ENCODE measurements at places on chromosomes 2 and 18. TPM values are rescaled to one million over a fixed set of nuclear protein-coding genes. Genes with fewer than 3 reads are reported as not detected.
A peak's percentile ranks its signal among the peaks of the same experiment; 100 is the strongest.

DNA sequence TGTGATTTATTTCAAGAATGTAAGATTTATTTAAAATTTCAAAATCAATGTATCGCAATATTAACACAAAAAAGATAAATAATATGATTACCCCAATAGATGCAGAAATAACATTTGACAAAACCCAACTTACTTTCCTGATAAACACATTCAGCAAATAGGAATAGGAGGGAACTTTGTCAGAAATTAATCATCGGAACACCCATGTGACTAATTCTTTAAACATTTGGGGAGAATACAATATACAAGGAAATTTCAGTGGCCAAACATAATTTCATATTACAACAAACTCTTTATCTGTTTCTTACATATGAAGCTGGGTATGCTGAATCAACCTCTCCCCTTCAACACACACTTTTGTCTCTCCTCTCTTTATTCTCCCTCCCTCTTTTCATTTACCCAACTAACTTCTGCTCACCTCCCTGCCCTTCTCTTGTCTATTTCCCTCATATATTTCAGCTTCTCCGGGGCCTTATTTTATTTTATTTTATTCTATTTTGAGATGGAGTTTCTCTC lies 309.6 kb upstream of the CNTNAP5 start:
- DNase-seq, result no peak
- no peaks in the 10 kb centered on the region for H3K36me3 ChIP-seq
- no peak overlapping the region for H3K27ac ChIP-seq
- H3K4me1 ChIP-seq, result no peaks in the 10 kb centered on the region
- H3K4me3 ChIP-seq, result no peak overlapping the region

GRCh38 chr2:224970311-224970710 lies 72.0 kb downstream of the DOCK10 start:
- H3K27ac ChIP-seq, result no peak overlapping the region
- no peaks in the 10 kb centered on the region for H3K36me3 ChIP-seq
- no peak overlapping the region for H3K4me3 ChIP-seq
- H3K4me1 ChIP-seq, result no peaks in the 10 kb centered on the region
- no peaks in the 10 kb centered on the region for H3K27me3 ChIP-seq
- no peak for DNase-seq

DNA sequence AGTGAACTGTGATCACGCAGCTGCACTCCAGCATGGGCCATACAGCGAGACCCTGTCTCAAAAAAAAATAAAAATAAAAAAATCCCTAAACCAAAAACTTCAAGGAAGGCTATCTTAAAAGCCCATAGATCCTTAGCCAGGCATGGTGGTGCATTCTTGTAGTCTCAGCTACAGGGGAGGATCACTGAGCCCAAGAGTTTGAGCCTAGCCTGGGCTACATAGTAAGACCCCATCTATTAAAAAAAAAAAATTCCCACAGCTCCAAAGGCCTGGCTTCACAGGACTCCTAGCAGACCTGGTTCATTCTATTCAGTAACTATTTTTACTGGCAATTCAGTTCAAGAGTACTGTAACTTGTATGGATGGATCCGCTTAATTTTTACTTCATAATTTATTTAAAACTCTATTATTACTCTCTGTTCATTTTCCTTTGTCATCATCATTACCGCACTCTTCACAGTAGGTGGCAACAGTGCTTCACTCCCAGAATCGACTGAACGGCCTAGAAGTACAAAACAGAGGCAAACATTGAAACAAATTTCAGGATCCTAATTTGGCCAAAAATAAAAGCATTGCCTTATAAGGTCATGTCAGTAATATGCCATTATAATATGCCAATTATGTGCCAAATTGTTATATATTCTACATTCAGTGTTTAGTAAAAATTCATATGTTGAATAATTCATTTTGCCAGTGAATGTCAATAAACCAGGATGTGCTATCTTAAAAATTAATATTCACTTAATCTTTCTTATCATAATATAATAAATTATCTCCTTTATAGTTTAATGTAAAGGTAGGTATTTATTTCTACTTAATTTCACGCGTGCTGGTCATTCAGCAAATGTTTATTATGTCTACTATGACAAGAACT lies 14.3 kb upstream of the STAM2 start:
- no peak overlapping the region for H3K4me3 ChIP-seq
- no peaks in the 10 kb centered on the region for H3K4me1 ChIP-seq
- no peak for DNase-seq
- no peaks in the 10 kb centered on the region for H3K36me3 ChIP-seq
- H3K27me3 ChIP-seq, result no peaks in the 10 kb centered on the region

GRCh38 chr18:68840554-68841263 lies 42.8 kb downstream of the CCDC102B start:
- no peak overlapping the region for H3K27ac ChIP-seq
- no peaks in the 10 kb centered on the region for H3K27me3 ChIP-seq
- no peak for DNase-seq
- H3K36me3 ChIP-seq, result no peaks in the 10 kb centered on the region
- H3K4me1 ChIP-seq, result no peaks in the 10 kb centered on the region

- H3K4me3 ChIP-seq, result no peak overlapping the region
- H3K27me3 ChIP-seq, result no peaks in the 10 kb centered on the region
- no peak overlapping the region for H3K27ac ChIP-seq
- no peaks in the 10 kb centered on the region for H3K36me3 ChIP-seq
These were observed 63.9 kb downstream of the SPRED2 start for GRCh38 chr2:65368468-65368867.

- H3K27ac ChIP-seq, result no peak overlapping the region
- no peaks in the 10 kb centered on the region for H3K27me3 ChIP-seq
- H3K36me3 ChIP-seq, result no peaks in the 10 kb centered on the region
- H3K4me1 ChIP-seq, result no peaks in the 10 kb centered on the region
- DNase-seq, result no peak
These were observed 104.7 kb downstream of the CD226 start for GRCh38 chr18:69843015-69843414.

Gene CHN1
- total RNA-seq, result 1.1 TPM

Gene RAX
- total RNA-seq, result not detected

GRCh38 chr2:86249579-86250391 lies 50.5 kb downstream of the MRPL35 start:
- no peak for DNase-seq
- no peaks in the 10 kb centered on the region for H3K36me3 ChIP-seq
- no peaks in the 10 kb centered on the region for H3K4me1 ChIP-seq
- H3K4me3 ChIP-seq, result no peak overlapping the region

Gene FASTKD2
- 16.0 TPM for total RNA-seq

GRCh38 chr2:5706717-5707455 lies 14.7 kb downstream of the SOX11 start:
- H3K27me3 ChIP-seq, result peaks cover 5% of the 10 kb centered on the region
- H3K27ac ChIP-seq, result no peak overlapping the region
- H3K4me1 ChIP-seq, result no peaks in the 10 kb centered on the region
- H3K4me3 ChIP-seq, result no peak overlapping the region
- H3K36me3 ChIP-seq, result no peaks in the 10 kb centered on the region

DNA sequence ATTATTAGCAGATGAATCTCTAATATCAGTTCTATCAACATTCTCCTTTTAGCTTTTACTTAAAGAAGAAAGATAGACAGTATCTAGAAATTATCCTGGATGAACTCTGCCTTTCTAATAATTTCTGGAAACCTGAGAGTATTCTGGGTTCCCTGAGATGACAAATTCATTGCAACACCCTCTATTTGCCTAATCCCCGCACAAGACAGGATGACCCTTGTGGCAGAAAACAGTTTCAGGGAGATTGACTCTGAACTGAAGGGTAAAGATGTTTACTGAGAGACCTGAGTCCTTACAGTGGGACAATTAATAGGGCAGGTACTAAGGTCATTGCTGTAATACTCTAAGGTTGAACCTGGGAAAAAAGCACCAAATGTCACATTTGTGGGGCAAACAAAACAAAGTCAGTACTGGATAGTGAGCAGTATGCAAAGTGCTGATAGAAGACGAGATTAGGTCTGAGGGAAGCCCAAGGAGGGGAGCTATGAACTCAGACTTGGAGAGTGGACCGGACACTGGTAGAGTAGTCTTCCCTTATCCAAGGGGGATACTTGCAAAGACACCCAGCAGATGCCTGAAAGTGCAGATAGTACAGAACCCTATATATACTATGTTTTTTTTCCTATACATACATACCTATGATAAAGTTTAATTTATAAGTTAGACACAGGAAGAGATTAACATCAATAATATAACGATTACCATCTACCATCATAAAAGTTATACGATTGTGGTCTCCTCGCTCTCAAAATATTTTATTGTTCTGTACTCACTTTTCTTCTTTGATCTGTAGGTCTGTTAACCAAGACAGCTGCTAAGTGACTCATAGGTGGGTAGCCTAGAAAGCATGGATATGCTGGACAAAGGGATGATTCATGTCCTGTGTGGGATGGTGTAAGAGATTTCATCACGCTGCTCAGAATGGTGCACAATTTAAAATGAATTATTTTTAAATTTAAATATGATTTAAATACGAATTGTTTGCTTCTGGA lies 148.3 kb upstream of the KLHL14 start:
- H3K4me1 ChIP-seq, result no peaks in the 10 kb centered on the region
- no peak for DNase-seq

DNA sequence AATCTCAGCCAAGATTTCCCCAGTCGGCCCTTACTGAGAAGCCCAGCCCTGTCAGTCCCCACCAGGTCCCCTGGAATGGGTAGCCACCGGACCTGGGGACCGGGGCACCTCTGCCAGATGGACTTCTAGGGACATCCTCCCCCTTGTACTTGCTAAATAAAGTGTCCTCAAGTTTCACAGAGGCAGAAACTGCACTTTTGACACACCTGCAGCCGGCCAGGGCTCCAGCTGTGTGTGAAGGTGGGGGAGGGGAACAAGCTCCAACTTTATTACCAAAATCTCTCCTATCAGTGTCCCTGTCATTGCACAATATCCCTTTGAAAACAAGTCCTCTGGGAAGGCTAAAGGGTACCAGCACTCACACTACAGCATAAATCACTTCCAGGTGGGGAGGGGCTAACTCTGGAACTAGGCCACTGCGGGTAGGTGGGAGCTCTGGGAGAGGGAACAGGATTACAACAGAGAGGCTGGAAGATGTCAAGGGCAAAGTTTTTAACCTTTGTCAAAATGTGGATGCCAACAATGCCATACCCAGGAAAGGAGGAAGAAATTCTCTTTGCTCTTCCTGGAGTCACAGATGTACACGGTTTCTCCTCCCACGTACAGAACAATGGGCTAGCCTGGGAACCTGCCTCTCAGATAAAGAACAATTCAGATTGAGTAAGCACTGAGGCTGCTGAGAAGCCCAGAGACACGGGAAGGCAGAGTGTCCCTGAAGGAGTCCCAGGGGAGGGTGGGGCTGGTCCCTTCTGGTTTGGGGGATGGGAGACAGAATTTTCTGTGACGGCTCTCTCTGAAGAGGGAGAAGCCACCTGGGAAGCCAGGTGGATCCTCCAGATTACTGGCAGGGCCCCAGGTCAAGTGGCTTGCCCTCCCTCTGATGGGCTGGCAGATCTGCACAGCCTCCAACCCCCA lies 11.0 kb downstream of the SDC1 start:
- no peaks in the 10 kb centered on the region for H3K36me3 ChIP-seq
- H3K4me1 ChIP-seq, result peaks cover 95% of the 10 kb centered on the region
- peak overlapping the region; percentile 94 for H3K27ac ChIP-seq
- H3K27me3 ChIP-seq, result no peaks in the 10 kb centered on the region
- no peak for DNase-seq

Gene IL36G
- not detected for total RNA-seq

GRCh38 chr2:18771212-18771611 lies 181.8 kb upstream of the NT5C1B start:
- H3K4me3 ChIP-seq, result no peak overlapping the region
- no peak for DNase-seq
- H3K27me3 ChIP-seq, result no peaks in the 10 kb centered on the region
- H3K36me3 ChIP-seq, result no peaks in the 10 kb centered on the region

- no peaks in the 10 kb centered on the region for H3K36me3 ChIP-seq
- H3K4me3 ChIP-seq, result no peak overlapping the region
- no peaks in the 10 kb centered on the region for H3K27me3 ChIP-seq
These were observed 61.2 kb downstream of the CTNNA2 start for GRCh38 chr2:79573895-79574674.

Gene FIGN
- 4.9 TPM for total RNA-seq

DNA sequence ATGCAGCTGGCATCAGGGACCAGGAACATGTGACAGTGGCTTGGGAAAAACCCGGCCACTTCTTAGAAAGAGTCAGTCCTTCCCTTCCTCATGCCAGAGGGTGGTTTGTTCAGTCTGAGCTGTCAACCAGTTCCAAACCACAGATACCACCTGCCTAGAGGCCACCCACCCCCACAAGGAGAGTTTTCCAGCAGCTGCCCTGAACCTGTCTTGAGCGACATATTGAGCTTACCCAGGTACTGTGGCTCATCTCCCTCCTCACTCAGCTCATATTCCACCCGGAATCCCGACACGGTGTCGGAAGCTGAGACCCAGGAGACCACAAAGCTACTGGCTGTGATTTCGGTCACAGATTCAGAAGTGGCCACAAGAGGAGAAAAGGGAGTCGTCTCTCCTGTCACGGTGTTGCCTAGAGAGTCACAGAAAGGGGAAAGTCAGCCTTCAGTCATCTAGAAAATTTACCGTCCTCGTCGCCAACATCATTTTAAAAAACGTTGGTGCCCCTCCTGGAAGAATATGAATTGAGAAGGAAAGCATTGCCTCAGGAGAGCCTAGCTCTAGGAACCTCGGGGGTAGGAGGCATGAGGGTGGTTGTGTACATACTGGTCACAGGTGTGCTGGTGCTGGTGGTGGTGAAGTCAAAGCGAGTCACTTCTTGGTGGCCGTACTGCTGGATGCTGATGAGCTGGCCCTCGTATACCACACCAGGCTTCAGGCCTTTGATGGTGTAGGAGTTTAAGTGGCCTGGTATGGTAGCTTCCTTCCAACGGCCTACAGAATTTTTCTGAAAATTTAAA lies 26.3 kb downstream of the FN1 start:
- peaks cover 5% of the 10 kb centered on the region for H3K4me1 ChIP-seq
- H3K36me3 ChIP-seq, result peaks cover 72% of the 10 kb centered on the region

Gene CYTIP
- total RNA-seq, result 2.4 TPM

DNA sequence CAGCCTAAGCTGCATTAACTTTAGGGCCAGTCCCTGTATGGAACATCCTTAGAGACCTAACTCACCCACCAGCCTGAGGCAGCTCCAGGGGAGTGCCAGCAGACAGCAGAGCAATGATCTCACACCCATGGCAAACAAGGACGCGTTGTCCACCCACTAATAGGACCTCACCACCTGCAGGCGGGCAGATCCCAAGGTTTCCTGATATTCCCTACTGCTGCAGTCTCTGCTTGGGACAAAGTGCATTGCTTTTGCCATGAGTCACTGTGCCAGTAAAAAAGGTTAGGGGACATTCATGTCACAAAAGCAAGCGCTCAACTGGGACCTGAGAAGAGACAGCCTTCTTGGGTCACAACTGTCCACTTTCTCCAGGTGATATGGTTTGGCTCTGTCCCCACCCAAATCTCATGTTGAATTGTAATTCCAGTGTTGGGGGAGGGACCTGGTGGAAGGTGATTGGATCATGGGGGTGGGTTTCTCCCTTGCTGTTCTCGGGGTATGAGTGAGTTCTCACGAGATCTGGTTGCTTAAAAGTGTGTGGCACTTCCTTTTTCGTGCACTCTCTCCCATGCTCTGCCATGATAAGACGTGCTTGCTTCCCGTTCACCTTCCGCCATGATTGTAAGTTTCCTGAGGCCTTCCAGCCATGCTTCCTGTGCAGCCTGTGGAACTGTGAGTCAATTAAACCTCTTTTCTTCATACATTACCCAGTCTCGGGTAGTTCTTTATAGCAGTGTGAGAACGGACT lies 160.2 kb downstream of the MIB1 start:
- H3K36me3 ChIP-seq, result no peaks in the 10 kb centered on the region
- H3K27ac ChIP-seq, result no peak overlapping the region
- H3K27me3 ChIP-seq, result no peaks in the 10 kb centered on the region
- no peak for DNase-seq
- H3K4me3 ChIP-seq, result no peak overlapping the region

Data from liver (tissue), 10 donors.